CD8-positive, alpha-beta memory T cell (primary cell): ENCODE measurements at places on chromosomes 16 and 17. TPM values are rescaled to one million over a fixed set of nuclear protein-coding genes. Genes with fewer than 3 reads are reported as not detected.

DNA sequence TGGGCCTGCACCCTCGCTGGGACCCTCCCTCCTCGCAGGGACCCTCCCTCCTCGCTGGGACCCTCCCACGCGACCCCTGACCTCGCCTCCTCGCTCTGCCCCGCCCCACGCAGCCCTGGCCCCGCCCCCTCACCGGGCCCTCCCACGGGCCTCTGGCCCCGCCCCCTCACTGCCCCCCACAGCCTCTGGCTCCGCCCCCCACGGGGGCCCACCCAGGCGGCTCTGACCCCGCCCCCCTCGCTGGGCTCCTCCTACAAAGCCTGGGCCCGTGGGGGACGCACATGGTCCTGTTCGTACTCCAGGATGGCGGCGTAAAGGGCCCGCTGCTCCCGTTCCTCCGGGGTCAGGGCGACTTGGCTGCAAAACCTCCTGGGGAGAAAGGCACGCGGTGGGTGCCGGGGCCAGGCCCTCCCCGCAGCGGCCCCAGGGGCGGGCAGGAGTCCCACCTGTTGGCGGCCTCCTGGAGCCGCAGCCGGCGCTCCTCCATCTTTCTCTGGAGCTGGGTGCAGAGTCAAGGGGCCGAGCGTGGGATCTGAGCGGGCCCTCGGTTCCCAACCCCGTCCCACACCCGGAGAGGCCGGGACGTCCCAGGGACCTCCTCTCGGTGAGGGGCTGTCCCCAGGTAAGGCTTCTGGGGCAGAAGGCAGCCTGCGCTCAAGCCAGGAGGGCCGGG is 9.0 kb downstream of the VPS9D1 start:
- peak; percentile 81 for DNase-seq

GRCh38 chr17:5621026-5621425 is 36.7 kb upstream of the NLRP1 start:
- no peak for DNase-seq

GRCh38 chr16:78519896-78520295 is 420.4 kb downstream of the WWOX start:
- no peak for DNase-seq

DNA sequence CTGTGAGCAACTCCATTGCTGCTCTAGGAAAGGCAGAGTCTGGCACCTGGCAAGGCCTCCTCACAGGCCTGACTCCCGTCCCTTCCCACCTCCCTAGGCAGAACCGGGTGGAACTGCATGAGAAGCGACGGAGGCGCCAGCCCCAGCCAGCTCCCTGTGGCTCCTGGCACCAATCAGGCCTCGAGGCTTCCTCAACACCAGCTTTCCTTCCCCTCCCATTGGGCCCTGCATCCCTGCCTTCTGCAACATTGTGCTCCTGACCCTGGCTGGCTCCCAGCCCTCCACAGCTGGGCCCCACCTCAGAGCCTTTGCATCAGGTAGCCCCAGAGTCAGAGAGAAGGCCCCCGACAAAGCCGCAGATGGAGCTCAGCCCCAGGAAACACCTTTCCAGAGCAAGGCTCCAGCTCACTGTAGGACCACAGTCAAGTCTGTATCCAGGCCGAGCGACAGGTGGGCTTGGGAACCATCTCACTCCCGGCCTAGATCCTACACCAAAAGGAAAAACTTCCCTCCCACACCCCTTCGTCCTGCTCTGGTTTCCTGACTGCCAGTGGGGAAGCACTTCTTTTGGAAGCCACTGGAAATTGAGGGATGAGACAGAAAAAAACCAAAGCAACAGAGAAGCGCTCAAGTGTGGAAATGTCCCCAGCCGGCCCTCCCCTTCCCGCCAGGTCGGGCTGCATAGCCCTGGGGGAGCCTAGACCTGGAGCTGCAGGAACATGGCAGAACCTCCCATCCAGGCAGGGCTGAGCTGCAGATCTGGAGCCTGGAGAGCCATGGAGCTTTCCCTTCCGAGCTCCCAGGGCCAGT is 31.0 kb downstream of the LRRC75A start:
- DNase-seq, result no peak

DNA sequence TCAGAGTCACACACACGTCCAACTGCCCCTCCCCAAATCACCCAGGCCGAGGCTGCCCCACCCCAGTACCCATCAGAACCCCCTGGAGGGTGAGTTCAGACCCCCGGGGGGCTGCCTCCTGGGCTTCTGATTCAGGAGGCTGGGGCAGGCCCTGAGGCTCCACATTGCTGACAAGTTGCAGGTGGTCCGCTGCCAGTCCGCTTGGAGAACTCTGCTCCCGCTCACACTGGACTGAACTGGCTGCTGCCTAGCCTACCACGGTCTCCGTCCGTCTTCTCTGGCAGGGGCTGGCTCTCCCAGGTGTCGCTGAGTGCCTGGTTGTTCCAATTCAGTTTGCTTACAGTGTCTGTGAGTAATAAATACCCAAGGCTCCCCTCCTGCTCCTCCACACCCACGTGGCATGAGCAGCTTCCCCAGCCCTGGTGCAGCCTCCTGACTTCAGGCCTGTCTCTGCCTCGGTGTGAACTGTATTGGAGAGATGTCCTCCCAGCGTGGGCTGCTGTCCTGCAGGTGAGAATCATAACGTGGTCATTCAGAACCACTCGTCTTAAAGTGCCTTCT is 163.4 kb downstream of the LAT start:
- DNase-seq, result no peak

WIPF2 gene
- total RNA-seq, result 24.7 TPM

DNA sequence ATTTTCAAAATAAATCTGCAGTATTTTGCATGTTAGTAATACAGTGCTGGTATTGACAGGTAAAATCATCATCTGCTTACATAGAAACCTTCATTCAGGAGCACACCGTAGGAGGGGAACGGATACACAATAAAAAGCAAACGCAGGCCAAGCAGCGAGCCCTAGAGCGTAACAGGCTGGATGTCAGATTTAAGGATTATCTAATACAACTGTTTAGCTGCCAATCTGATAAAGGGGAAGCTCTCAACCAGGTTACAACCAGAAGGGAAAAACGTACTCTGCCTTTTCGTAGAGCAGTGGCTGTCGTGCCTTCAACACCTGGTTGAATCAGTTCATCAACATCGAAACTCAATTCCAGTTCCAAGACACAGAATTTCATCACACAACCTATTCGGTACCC is 16.4 kb upstream of the CUEDC1 start:
- no peak for DNase-seq

- DNase-seq, result no peak
Measured at GRCh38 chr16:75383141-75383540, 50.2 kb downstream of the CFDP1 start.

DNA sequence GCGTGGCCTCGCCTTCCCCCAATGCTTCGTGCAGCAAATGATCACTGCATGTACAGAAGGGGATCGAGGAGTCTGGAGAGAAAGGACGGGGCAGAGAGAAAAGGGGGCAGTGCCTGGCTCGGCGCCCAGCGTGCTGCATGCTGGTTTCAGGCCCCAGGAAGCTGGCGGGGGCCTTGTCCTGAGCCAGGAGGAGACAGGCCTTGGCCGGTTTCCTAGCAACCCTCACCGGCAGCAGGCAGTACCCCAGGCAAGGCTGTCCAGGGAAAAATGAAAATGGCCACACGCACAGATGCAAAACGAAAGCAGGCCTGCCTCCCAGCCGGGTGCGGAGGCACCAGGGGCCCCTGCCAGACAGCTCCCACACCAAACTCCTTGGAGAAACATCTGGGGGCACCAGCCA is 126.3 kb downstream of the ZFHX3 start:
- DNase-seq, result no peak

- DNase-seq, result no peak
Measured at GRCh38 chr16:88451586-88452481, 1.2 kb upstream of the ZFPM1 start.

DNA sequence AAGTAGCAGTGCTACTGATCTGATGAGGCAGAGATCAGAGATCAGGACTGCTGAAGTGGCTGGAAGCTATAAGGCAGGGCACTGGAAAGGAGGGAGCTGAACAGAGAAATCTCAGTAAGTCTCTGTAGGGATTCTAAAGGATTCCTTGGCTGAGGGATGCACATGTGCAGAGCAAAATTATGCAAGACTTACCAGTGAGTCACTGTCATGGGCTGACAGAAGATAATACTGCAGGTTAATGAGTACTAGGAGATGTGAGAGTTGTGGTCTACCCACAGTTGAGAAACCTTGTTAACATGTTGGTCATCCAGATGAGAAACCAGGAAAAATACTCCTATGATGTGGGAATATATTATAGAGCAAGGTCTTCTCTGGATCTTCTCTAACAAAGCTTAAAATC is 378.1 kb downstream of the HAPSTR1 start:
- no peak for DNase-seq

DNA sequence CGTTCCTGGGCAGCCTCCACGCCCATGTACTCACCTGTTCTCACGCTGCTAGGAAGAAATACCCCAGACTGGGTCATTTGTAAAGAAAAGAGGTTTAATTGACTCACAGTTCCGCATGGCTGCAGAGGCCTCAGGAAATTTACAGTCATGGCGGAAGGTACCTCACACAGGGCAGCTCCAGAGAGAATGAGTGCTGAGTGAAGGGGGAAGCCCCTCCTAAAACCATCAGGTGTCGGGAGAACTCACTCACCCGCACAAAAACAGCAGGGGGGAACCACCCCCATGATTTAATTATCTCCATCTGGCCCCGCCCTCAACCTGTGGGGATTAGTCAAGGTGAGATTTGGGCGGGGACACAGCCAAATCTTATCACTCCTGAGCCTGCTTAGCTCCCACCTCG is 18.2 kb downstream of the RAB40C start:
- DNase-seq, result no peak

DNA sequence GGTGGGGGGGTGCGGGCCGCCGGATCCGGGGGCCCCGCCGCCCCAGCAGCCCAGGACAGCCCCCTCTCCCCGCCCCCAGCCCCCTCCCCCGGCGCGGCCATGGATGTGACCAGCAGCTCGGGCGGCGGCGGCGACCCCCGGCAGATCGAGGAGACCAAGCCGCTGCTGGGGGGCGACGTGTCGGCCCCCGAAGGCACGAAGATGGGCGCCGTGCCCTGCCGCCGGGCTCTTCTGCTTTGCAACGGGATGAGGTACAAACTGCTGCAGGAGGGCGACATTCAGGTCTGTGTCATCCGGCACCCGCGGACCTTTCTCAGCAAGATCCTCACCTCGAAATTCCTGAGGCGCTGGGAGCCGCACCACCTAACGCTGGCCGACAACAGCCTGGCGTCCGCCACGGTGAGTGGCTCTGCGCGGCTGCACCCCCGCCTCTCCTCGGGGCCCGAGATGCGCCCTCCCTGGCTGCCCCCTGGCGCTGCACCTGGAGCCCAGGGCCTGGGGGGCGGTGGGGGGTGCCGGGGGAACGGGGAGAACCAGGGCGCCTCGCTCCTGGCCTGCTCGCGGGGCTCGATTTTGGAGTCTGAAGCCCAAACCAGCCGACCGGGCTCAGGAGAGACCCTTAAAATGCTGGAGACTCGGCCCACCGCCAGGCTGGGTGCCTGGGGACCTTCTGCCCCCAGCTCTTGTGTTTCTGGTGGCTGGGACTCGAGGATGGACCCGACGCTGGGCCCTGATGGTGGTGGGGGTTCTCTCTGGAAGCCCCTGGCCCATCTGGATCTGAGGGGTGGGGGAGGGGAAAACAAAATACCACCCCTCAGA is 744 bp downstream of the CMIP start:
- peak; percentile 17 for DNase-seq

DNA sequence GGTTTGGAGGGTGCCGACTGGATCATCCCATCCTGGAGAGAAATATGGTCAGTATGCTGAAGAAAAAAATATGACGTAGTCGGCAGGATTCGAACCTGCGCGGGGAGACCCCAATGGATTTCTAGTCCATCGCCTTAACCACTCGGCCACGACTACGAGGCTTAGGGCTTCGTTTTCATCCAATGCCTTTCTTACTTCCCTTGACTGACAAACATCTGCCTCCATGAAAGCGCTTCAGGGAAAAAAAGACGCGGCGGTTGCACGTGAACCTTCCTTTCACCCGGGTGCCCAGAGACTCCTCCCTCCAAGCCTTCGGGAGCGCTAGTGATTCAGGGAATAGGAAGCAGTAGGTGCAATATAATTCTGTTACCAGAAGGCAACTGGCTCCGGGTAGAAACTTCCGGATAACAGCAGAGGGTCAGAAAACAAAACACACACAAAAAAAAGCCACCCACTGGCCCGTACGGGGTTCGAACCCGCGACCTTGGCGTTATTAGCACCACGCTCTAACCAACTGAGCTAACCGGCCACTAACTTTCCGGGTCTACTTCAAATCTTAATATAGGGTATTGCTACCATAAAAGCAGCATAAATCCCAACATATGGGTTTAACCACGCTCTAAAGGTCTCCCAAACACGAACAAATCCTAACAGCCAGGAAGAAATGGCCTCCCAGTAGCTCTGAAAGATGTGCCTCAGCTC is 16.3 kb upstream of the AURKB start:
- peak; percentile 50 for DNase-seq

- peak; percentile 91 for DNase-seq
Measured at GRCh38 chr16:30472328-30472942, at the start of gene ITGAL. TSS of gene ITGAL (plus strand) at chr16:30472742. CDS start at chr16:30472838, 96 bp downstream.

OR3A3 gene
- total RNA-seq, result not detected

DNA sequence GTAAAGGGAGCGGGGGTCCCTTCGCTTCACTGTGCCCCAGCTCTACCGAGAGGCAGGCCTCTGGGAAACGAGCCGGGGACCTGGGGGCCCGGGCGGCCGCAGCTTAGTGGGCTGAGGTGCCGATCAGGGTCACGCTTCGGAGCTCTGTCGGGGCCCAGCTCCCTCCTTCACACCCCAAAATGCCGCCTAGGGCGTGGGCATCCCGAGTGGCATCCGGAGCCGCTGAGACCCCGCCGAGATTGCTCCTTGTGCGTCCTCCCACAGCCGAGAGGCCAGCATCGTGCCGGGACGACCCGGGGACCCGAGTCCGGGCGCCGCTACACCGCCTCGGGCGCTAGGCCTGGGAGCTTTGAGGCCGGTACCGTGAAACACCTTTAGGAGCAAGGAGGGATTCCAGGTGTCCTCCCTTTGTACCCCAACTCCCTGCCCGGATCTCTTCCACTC is 1.3 kb downstream of the SALL1 start:
- no peak for DNase-seq
